ENCODE measurements at places on chromosomes 2 and 18.

DNA sequence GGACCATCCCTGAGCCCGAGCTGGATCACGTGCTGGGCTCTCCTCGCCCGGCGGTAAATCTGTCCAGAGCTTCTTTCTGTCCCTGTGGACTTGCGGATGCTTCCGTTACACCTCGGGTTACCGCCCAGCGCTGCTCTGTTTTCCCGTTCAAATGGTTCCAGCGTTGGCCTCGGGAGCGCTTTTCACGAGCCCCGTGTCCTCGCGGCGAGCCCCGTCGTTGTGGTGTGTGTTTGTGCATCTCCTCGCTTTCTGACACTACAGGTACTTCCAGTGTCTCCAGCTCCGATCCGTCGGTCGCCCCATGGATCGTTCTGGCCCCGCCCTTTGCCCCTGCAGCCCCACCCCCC lies 77.4 kb downstream of the RTP5 start:
- DNase-seq: no peak

DNA sequence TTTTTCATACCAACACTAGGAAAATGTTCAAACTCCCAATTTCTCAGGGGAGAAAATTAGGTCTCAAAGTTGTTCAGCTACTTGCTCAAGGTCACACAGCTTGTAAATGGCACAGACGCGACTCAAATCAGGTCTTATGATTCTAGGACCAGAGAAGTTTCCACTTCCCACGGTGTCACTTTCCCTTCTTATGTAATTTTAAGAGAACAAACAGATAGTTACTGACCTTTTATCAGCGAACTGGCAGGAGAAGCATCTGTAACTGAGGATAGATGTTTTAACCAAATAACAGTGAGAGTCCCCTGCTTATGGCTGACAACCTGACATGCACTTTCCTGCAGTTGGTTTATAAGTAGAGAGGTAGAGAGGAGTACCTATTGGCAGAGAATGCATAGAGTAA lies 2.1 kb upstream of the KCNJ3 start:
- no peak for DNase-seq

GRCh38 chr2:39266139-39266805 lies 22.5 kb upstream of the CDKL4 start:
- DNase-seq: no peak

DNA sequence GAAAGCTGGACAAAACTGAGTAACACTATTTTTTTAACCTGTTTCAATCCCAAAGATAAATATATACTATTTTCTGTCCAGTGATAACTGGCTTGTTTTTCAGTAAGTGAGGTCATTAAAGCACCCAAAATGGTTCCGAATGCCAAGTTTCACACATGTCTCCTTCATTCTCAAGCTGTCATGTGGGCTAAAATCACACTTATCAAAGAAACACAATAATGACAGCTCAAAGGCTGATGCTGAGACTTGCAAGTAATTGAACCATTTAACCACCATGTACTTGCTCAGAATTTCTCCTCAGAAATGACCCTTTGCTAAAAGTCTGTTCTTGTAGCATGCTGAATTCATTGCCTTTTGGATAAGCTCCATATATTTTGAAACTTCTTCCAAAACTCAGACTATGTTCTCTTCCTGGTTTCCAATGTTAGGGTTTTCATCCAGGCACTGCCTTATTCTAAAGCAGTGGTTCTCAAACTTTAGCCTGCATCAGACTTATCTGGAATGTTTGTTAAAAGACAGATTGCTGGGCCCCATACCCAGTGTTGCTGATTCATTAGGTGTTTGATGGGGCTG lies 149.8 kb downstream of the VWC2L start:
- no peak for DNase-seq

DNA sequence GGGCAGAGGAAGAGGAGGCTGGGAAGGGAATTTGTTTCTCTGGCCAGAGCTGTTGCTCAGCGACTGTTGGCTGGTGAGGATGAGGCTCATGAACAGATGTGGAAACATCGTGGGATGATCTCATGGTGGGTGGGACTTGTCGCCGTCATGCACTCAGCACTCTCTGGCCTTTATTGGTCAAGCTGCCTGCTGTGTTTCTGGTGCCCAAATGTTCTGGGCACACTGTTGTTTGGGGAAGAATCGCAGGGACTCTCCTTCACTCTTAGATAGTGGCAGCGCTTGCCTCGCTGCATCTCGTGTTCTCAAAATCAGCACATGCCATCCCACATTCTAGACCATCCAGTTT lies 145.6 kb downstream of the AGAP1 start:
- DNase-seq: peak; percentile 4

GRCh38 chr18:69935319-69936190 lies 12.1 kb downstream of the CD226 start:
- no peak for DNase-seq

GRCh38 chr18:24198461-24198860 lies 59.6 kb downstream of the CABYR start:
- peak; percentile 16 for DNase-seq

Data from NCI-H146 (cell line).